GM23338 (cell line): ENCODE measurements at places on chromosomes 1 and 21. TPM values are rescaled to one million over a fixed set of nuclear protein-coding genes. Genes with fewer than 3 reads are reported as not detected.

HSPG2 gene
- 13.3 and 14.9 TPM in 2 replicates for polyA plus RNA-seq

APOBEC4 gene
- 0.10 TPM in 1 of 2 replicates, not detected in the other for polyA plus RNA-seq

DNA sequence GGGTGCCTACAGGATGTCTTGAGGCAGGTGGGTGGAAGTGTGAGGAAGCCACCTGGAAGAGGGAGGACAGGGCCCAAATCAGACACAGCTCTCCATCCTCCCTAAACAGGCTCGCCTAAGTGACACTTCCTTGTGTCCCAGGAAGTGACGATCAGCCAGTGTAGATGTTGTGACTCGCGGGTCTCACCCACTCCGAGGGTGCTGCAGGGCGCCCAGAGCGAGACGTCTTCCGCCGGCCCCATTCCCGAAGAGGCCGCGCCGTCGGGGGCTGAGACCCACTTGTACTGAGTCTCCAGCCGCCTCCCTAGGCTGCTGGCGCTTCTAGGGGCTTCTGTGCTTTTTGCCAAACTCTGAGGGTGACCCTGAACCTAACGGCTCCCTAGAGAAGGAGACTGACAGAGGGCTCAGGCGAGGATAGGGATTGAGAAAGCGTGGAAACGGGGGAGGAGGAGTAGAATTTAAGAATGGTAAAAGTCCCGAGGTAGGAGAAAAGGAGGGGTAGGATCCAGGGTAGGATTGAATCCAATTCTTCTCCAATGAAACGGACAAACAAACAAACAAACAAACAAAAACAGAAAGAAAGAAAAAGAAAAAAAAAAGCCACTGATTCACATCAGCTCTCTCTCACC is 543 bp upstream of the MARK1 start:
- DNase-seq = peak; percentile 46

DNA sequence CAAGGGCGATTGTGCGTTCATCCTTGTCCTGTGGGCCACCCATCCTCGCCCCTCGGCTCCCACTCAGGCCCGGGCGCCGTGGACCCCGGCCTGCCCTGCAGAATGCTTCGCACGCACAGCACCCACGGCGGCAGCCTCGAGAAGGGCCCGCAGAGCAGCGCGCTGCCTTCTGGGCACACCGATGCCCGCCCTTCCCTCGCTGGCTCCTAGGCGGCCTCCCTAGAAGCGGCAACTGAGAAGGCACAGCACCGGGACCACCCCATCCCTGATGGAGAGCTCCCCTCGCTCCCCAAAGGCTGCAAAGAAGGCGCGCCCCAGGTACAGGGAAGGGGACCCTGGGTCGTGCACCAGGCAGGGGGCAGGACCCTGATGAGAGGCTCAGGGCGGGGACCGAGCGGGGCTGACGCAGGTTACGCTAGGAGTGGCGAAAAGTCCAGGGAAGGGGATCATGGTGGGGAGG is 971 bp downstream of the CAPZB start:
- peak; percentile 48 for DNase-seq

GRCh38 chr1:212228591-212229119 is 56.6 kb upstream of the PPP2R5A start:
- no peak for DNase-seq

DNA sequence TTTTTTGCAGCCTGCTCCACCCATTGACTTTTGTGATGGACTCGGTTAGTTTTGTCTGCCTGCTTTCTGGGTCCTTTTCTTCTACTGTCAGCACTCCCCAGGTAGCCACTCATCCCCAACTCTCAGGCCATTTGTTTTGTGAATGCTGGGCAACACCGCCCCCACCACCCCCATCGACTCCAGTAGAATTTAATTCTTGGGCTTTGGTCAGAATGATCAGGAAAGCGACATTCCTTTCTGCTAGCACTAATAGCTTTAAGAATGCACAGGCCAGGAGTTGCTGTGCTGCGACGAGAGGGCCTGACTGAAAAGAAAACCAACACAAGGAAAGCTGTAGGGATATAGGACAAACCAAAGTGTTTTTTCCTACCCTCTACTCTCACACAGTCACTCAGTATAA is 144.4 kb downstream of the CDC7 start:
- peak; percentile 73 for DNase-seq

PTPN7 gene
- 0.33 TPM in 1 of 2 replicates, not detected in the other for polyA plus RNA-seq

ENO1 gene
- polyA plus RNA-seq = 882 and 910 TPM in 2 replicates

FCN3 gene
- 0.66 TPM in 1 of 2 replicates, not detected in the other for polyA plus RNA-seq

DNA sequence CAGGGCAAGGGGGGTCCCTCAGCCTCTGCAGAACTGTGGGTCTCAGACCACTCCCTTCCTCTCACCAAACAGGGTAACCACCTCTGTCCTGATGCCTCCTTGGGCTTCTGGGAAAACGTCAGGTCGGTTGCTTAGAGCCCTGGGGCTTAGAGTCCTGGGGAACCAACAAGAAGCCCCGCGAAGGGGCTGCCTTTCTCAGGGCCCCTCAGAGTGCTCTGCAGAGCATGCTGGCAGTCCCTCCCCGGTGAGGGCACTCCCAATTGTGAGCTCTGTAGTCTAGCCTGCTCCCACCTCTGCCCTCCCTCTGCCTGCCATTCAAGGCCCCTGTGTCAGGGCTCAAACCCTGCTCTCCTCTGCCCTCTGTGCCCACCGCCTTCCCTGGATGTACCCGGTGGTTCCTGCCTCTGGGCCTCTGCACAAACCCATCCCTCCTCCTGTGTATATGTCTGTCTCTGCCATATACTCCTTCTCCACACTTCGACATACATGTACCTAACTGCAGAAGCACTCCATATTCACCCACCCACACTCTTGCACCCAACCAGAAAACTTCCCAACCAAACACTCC is 92.3 kb downstream of the DMRTB1 start:
- no peak for DNase-seq

EFNA4 gene
- 11.1 and 16.4 TPM in 2 replicates for polyA plus RNA-seq

GRCh38 chr1:239763850-239764249 is 327.8 kb upstream of the FMN2 start:
- no peak for DNase-seq

THEM5 gene
- polyA plus RNA-seq = 0.38 TPM in 1 of 2 replicates, not detected in the other

DNA sequence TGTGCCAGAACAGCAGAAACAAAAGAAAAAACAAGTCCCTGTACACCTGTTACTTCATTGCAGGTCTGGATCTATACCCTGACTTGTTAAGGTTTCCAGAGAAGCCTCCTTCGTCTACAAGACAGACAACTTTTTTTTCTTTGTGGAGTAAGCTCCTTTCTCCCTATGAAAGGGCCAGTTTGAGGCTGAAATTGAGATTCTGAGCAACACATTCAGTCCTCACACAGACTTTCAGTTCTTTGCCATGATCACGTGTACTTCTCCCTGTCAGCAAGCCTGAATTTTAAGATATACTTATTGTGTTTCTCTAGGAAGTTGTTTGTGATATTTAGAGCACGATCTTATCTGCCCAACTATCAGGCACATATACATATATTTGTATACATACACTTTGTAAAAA is 374.0 kb downstream of the NTNG1 start:
- no peak for DNase-seq

GRCh38 chr1:168932539-168932938 is 174.0 kb upstream of the ATP1B1 start:
- DNase-seq = no peak

DNA sequence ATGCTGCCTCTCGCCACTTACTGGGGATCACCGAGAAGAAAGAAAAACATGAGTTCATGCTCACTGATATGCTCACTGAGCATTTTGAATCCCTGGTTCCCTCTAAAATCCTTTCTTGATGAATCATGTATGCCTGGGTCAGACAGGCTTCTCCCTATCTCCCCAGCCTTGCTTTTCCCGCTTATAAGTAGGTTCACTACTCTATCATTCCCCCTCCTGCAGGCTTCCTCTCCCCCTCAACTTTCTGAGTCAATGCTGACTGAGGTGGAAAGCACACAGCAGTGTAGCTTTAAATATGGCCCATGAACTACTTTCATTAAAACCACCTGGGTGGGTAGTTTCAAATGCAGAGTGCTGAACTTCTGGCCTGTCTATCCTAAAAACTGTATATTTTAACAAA is 41.7 kb downstream of the FMO4 start:
- no peak for DNase-seq

PLA2G2A gene
- 0.55 and 1.3 TPM in 2 replicates for polyA plus RNA-seq

DNA sequence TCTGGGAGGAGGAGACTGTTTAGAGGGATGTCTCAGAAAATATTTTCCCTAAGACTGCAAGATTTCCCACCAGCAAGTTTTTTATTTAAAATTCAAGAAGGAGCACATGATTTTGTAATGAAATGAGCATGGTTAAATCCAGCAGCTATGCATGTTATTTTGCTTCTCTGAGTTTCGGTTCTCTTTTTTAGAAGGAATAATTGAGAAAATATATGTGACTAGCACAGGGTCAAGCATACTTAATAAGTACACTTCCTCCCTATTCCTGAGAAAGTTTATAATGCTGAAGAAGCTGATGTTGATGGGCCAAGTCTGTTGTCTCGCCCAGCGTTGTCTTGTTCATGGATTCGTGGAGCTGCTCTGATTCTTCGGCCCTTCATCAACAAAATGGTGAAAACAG is 51.2 kb downstream of the EXO1 start:
- no peak for DNase-seq

DNA sequence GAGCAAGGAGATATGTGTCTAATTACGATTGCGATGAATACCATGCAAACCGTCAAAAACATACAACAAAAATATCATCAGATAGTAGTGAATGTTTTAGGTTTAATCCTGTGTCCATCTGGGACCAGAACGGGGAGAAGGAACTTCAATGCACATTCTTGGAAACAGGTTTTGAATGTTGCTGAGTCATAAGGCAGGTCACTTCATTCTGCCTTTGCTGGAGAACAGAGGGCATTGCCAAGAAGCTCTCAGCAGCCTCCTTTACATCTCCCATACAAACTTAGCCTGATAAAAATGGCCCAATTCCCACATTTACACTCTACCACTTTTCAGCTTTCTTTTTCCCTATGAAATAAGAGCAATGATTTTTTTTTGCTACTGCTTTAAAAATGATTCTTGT is 78.0 kb upstream of the KCNJ6 start:
- DNase-seq = no peak

- DNase-seq = no peak
Observed at GRCh38 chr1:222757646-222758268, 20.8 kb downstream of the FAM177B start.

DNA sequence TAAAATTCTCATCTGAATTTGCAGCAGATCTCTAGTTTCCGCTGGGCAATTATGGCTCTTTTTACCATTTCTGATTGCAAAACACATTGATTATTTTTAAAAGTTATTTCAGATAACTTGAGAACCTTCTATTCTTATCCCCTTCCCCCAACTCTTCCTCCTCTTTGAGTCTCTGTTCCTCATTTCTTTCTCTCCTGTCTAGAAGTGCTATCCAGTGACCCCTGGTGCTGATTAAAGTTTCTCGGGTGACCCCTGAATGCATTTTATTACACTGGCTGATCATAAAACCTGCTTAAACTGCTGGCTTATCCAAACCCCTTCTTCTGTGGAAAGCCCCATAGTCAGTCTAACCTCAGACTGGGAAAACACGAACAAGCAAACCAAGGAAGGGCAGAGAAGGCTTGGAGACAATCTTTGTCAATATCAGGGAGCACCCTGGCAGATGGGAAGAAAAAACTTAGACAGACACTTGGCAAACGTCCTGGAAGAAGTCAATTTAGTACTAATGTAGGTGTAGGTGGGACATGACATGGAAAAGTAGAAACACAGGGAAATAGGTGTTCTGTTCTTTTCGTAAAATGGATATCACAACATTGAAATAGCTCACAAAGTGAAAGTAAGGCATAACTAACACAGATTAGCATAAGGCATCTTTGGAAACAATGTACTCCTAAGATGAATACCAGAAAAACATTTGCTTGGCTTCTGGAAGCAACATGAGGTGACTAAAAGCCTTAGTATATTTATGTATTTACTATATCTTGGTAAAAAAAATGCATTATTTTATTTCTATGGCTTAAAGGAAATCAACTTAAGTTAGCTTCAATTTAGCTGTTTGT is 61.4 kb downstream of the GORAB start:
- DNase-seq = peak; percentile 20

C1orf216 gene
- polyA plus RNA-seq = 4.0 and 4.7 TPM in 2 replicates

GRCh38 chr1:217526636-217527035 is 104.3 kb downstream of the GPATCH2 start:
- DNase-seq = no peak
